ENCODE measurements at places on chromosomes 1 and 21. TPM values are rescaled to one million over a fixed set of nuclear protein-coding genes. Genes with fewer than 3 reads are reported as not detected.

Gene PCAT6
- 2.9 TPM for total RNA-seq

Gene TRIM46
- total RNA-seq, result 1.8 TPM

Gene DIRAS3
- 0.46 TPM for total RNA-seq

Gene THEMIS2
- total RNA-seq, result 8.8 TPM

Gene NBPF6
- not detected for total RNA-seq

Gene DDOST
- 276 TPM for total RNA-seq

Gene LRRN2
- not detected for total RNA-seq

Gene SNX7
- 22.2 TPM for total RNA-seq

Gene GPR89A
- 15.9 TPM for total RNA-seq

Gene KCNT2
- not detected for total RNA-seq

Gene TMEM61
- total RNA-seq, result 0.85 TPM

Gene CYP4A22
- total RNA-seq, result not detected

Gene RIMKLA
- total RNA-seq, result not detected

Gene KRTAP12-2
- not detected for total RNA-seq

Gene S100A4
- total RNA-seq, result 45.3 TPM

Gene AZIN2
- total RNA-seq, result 2.8 TPM

Gene RHCE
- 0.21 TPM for total RNA-seq

Gene PLPPR4
- total RNA-seq, result not detected

Gene CC2D1B
- 20.5 TPM for total RNA-seq

Gene HMCN1
- 1.3 TPM for total RNA-seq

Gene RHEX
- total RNA-seq, result not detected

Gene NPR1
- not detected for total RNA-seq

Gene PADI3
- total RNA-seq, result 2.3 TPM

Gene POU3F1
- 1.6 TPM for total RNA-seq

Gene CDA
- 18.5 TPM for total RNA-seq

Gene TMEM200B
- 0.63 TPM for total RNA-seq

Gene TRIM67
- total RNA-seq, result not detected

Gene CD1D
- 2.0 TPM for total RNA-seq

Gene ACKR1
- total RNA-seq, result not detected

Gene ALDH9A1
- total RNA-seq, result 66.8 TPM

Measured in airway epithelial cell (primary cell).